ENCODE measurements at places on chromosomes 11 and 22. TPM values are rescaled to one million over a fixed set of nuclear protein-coding genes. Genes with fewer than 3 reads are reported as not detected.

DNA sequence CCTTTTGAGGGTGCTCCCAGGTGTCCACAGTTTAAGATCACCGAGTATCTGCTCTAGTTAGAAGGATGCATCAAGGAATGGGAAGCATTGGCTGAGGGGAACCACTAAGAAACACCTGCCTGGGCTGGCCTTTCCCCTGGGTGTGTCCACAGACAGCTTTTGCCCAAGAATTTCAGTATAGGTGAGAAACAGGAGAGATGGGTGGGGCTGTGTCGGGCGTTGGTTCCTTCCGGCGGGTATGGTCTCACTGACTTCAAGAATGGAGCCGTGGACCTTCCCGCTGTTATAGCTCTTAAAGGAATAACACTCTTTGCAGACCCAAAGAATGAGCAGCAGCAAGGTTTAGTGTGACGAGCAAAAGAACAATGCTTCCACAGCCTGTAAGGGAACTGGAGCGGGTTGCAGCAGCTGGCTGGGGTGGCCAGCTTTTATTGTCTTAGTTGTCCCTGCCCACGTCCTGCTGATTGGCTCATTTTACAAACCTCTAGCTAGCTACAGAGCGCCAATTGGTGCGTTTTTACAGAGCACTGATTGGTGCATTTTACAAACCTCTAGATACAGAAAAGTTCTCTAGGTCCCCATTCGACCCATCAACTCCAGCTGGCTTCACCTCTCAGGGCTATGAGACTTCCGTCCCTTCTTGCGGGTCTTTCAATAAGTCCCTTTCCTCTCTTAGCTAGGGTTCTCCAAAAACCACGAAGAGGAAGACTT lies 2.4 kb downstream of the FADS1 start:
- DNase-seq = peak; percentile 60

DNA sequence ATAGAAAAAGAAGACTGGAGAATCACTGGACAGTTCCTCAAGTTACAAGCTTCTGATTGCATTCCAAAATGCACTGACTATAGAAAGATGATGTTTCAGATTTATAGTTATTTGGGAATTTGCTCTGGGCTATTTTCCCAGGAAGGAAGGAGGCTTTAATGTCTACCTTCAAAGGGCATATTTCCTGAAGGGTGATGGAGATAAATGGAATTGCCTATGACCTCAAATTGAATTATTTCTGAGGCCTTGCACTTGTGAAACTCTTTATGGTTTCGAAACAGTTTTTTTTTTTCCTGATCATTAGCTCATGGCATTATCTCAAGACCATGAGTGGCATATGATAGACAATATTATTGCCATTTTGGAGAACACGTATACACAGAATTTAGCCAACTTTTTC lies 333.9 kb downstream of the METTL15 start:
- DNase-seq = no peak

- no peak for DNase-seq
These were observed 481.8 kb downstream of the BRD1 start for GRCh38 chr22:49345896-49346295.

DNA sequence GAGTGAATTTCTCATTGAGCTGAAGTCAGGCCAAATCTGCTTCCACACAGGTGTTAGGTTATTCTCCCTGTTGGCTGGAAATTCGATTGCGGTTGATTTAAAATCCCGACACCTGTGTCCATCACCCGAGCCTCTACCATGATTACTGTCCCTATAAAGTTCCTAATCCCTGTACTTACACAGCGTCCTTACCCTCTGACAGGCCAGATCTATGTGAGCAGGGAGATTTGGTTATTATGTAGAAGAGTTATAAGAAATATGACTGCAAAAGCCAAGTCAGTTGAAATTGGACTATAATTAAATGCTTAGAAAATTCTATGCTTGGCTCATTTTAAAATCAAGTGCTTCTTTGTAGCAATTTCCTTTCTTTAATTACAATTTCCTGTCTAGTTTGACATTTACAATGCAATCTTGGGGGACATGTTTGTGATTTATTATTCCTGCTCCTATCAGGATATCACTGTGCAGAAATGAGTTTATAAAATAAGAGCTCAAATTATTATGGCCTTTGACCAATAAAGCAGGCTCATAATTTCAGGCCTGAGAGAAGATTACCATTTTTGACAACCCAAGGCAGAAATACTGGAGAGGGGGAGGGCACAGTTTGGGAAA lies 32.5 kb upstream of the LMO1 start:
- no peak for DNase-seq

- DNase-seq = no peak
These were observed 538.9 kb upstream of the ANO5 start for GRCh38 chr11:21653951-21654421.

DNA sequence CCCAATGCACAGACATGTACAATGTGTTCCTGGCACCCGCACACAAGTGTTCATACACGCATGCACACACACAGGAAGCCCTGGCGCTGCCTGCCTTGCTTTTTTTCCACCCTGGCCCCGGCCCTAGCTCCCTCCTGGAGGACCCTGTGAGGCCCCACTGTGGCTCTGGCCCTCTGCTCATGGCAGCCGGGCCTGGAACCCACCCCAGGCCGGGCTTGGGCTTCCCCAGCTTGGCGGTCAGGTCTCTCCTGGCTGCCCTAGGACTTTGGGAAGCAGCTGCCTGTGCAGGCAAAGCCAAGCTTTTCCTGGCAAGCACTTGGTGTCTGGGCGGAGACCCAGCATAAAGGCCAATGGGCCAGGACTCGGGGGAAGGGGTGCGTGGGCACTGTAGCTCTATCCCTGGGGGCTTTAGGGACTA lies 30.5 kb downstream of the CD82 start:
- DNase-seq = no peak

Gene CALCA
- total RNA-seq = not detected

Gene OR52A1
- total RNA-seq = not detected

GRCh38 chr11:122453586-122453985 lies 201.9 kb upstream of the UBASH3B start:
- DNase-seq = no peak

DNA sequence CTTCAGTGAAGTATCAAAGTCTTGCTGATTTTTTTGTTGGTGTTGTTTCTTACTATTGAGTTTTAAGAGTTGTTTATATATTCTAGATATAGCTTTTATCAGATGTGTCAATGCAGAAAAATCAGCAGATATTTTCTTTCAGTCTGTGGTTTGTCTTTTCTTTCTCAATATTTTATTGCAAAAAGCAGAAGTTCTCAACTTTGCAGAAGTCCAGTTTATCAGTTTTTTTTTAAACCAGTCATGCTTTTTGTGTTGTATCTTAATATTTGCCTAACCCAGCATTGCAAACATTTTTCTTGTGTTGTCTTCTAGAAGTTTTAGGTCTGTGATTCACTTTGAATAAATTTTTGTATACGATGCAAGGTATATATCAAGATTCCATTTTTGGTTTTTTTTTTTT lies 7.0 kb downstream of the ASRGL1 start:
- no peak for DNase-seq

DNA sequence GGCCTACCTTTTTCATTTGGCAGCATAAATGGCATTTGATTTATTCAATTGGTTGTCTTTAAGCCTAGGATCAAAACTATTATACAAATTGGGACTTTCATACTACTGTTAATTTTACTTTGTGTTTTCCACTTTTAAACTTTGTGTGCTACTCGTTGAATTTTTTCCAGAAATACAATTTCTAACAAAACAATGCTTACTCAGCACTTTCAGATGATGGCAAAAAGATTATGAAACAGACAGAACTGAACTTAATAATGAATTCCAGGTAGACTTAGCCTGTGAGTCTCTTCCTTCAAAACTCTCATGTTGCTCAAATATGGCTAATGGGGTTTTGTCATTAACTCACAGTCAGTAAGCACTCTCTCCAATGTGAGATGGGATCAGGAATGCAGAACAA lies 26.3 kb downstream of the OR5T2 start:
- no peak for DNase-seq

Gene PGGHG
- total RNA-seq = 298 TPM

Gene CCDC81
- 0.83 TPM for total RNA-seq

- no peak for DNase-seq
These were observed 12.9 kb upstream of the CAT start for GRCh38 chr11:34425867-34426266.

Gene NOX4
- total RNA-seq = not detected

Gene PIH1D2
- total RNA-seq = 0.67 TPM

DNA sequence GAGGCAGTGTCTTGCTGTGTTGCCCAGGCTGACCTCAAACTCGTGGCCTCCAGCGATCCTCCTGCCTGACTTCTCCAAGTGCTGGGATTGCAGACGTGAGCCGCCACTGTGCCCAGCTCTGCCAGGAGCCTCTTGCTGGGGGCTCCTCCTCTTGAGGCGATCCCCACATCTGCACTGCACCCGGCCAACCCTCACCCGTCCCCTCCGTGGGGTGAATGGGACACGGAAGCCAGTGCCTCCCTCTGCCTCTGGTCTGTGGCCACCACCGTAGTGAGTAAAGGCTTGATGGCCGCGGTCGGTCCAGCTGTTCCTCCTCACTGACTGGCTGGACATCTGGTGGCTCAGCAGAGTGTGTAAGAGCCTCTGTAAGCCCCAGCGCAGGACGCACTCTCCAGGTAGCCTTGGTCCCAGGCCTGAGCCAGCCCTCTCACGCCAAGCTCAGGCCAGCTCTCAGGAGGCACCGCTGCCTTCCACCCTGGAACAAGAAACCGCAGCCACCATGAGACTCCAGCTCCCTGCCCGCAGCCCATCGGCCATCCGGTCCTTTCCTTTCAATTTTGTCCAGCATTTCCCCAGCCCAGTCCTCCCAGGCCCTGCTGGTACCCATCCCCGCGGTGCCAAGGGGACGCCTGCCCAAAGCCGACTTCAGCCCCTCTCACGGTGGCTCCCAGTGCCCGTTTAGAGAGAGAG lies 100.3 kb downstream of the BRD1 start:
- DNase-seq = no peak

Gene ACTN3
- not detected for total RNA-seq

Gene LPXN
- total RNA-seq = 139 TPM

Gene EHF
- total RNA-seq = not detected

GRCh38 chr11:26143566-26144290 lies 188.2 kb upstream of the ANO3 start:
- DNase-seq = no peak
